Fibroblast of upper back skin (primary cell): ENCODE measurements at places on chromosomes 3 and 15.
A peak's percentile ranks its signal among the peaks of the same experiment; 100 is the strongest.

DNA sequence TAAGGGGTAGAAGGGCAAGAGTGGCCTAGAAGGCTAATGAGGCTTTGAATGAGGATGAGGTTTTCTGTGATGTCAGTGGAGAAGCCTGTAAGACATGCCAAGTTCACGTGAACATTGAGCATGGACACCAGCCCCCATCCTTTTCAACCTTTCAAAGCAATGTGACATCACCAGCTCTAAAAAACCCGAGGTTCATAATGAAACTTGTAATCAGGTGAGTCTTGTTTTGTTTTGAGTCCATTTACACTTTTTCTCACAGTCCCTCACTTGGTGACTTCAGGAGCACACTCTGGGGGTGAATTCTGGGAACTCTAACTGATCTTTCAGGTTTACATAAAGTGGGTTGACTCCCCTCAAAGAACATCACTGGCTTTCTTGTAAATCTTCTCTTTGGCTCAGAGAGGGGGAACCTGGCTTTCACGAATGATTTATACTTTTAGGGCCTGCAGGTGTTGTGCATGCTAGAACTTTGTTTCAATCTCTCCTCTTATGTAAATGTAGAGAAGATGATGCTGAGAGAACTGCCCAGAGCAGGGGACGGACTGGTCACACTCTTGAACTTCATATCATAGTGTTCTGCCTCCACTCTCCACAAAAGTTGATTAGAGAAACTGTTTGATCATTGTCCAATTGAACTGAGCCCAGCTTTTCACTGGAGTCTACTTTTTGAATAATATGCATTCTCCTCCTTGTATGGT is 224.7 kb upstream of the SATB1 start:
- no peak for DNase-seq

DNA sequence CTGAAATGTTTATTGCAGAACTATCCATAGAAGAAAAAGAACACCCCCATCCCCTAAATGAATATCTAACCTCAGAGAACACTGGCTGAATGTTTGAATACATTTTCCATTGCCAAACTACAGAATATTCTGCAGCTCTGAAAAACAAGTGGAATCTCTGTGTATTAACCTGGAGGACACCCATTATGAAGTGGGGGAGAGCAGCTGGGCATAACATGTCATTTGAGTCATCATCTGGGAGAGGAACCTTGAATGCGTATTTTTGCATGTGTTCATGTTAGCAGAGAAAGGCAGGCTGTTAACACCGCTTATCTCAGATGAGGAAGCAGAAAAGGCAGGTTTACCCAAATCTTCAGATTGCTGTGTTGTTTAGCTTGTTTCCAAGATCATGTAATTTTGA is 31.5 kb downstream of the ESYT3 start:
- peak; percentile 36 for DNase-seq

DNA sequence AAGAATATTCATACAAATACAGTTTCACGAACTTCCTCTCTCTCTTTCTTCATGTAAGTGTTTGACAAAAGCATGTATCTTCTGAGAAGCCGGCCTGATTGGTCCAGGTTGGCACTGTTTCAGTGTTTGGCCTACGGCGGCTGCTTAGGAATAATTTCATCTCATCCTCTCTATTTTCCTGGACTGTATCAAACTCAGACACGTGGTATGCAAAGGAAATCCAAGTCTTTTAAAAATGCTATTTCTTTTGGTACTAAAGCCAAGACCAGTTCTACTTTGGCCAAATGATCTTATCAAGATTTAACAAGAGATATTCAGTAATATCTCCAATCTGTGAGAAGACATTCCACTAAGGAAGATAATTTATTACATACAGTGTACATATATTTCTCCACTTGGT is 152.8 kb downstream of the TIGIT start:
- DNase-seq, result no peak

DNA sequence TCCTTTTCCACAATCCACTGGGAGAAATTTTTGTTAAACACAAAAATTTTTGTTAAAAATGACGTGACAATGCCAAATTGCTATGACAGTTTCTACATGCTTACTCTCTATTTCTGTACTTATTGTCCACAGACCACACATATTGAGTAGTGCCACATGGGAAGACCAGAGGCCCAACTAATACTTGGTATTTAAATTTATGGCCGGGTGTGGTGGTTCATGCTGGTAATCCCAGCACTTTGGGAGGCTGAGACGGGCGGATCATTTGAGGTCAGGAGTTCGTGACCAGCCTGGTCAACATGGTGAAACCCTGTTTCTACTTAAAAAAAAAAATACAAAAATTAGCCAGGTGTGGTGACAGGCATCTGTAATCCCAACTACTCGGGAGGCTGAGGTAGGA is 20.3 kb downstream of the ZBTB11 start:
- no peak for DNase-seq

GRCh38 chr3:112048911-112049310 is 14.4 kb downstream of the TMPRSS7 start:
- no peak for DNase-seq

GRCh38 chr15:23397779-23398178 is 43.2 kb downstream of the GOLGA8S start:
- no peak for DNase-seq

- no peak for DNase-seq
Observed at GRCh38 chr15:71660501-71660900, 149.9 kb upstream of the NR2E3 start.

GRCh38 chr15:34818526-34818925 is 23.2 kb upstream of the ACTC1 start:
- DNase-seq, result peak; percentile 30

GRCh38 chr15:85419161-85419560 is 38.8 kb downstream of the AKAP13 start:
- DNase-seq, result no peak

DNA sequence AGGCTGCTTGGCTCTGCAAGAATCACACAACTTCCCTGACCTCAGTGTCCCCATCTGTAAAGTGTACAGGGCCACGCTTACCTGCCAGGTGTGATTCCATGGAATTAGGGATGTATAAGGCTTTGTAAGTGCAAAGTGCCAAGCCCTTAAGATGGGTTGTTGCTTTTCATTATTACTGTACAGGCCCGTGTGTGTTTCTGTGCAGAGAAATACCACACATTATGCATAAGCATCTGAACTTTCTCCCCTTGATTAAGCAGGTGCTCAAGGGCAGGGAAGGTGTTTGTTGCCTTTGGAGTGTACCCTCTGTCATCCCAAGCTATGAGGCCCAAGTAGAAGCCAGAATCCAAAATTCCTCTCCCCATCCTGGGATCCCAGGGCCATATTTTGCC is 13.6 kb upstream of the HRH1 start:
- no peak for DNase-seq

- DNase-seq, result no peak
Observed at GRCh38 chr3:4458961-4459360, 8.1 kb downstream of the SUMF1 start.

DNA sequence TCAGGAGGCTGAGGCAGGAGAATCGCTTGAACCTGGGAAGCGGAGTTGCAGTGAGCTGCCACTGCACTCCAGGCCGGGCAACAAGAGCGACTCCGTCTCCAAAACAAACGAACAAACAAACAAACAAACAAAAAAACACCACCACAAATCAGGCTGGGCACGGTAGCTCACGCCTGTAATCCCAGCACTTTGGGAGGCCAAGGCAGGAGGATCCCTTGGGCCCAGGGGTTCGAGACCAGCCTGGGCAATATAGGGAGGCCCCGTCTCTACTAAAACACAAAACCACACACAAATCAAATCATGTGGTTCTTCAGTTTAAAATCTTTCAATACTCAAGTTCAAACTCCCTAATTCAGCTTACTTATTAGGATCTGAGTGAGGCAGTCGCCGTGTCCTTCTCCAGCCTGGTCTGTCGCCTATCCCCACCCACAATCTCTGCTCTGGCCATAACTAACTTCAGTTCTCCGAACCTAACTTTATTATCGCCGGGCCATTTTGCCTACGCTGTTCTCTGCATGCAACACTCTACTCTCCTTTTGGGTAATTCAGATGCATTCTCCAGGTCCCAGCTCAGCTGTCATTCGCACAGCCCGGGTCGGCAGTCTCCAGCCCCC is 660 bp upstream of the RTF1 start:
- DNase-seq, result no peak

GRCh38 chr3:46626039-46626438 is 13.7 kb downstream of the FAM240A start:
- DNase-seq, result no peak

- peak; percentile 41 for DNase-seq
Observed at GRCh38 chr3:168847291-168847883, 751.7 kb upstream of the GOLIM4 start.

DNA sequence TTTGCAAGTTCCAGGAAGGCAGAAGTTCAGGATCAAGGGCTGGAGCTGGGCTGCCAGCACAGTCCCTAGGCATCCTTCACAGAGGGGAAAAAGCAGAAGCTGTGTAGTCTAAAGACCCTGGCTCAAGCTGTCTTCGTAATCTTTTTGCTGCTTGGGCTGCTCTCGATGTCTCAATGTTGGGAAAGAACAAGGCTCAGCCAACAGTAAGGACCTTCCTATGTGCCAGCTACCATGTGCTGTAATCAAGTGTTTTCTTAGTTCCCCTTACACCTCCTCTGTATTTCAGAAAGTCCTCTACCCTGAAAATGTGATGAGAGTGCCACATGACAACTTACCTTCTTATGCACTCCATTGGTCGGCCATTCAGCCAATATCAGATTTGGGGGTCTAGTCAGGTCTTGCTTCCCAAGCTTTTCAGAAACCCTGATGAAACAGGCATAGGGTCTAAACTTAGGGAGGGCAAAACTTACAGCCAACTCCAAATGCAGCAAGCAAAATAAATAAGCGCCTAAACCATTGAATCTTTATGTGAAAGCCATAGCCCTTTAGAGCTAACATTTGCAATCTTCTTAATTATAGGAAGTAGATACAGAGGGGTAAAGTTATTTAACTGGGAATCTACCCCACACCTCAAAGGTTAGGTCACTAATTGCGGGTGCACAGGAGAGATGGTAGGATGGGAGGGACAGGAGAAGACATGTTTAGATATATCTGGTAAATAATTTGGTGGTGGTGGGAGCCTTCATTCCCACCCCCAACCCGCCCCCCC is 1.2 kb upstream of the EDEM1 start:
- no peak for DNase-seq

DNA sequence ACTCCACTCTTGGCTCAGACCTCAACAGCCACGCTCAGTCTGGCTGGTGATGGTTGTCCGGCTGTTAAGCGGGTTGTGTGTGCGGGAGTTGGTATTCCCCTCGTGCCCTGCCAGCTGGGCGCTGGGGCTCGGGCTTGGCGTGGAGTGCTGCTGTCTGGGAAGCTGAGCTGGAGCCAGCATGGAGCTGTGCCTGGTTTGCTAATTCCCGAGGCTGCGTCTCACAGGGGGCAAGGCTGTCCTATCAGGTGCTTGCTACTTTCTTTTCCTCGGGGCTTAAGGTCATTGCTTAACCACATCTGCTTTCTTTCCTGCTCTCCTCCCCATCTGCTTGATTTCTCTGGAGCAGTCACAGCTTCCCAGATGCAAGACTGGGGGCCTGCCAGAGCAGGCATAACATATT is 29.9 kb downstream of the PDIA5 start:
- peak; percentile 69 for DNase-seq

- DNase-seq, result no peak
Observed at GRCh38 chr3:26422415-26422814, 200.2 kb upstream of the LRRC3B start.

DNA sequence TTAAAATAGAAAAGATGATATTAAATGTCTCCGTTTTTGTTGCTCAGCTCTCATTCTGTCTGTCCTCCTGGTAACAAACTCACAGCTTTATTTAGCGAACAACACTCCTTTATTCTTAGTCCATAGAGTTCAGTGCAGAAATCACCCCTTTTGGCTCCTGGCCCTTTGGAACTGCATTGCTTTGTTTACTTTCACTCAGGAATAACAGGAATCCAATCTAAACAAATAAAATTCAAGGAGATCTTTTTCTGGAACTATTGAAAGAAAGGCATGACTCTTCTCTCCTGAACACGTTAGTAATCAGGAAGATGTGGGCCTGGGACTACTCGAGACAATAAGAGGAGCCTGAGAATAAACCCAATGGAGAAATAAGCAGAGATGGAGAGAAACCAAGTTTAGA is 409.2 kb downstream of the DIPK2A start:
- DNase-seq, result no peak

DNA sequence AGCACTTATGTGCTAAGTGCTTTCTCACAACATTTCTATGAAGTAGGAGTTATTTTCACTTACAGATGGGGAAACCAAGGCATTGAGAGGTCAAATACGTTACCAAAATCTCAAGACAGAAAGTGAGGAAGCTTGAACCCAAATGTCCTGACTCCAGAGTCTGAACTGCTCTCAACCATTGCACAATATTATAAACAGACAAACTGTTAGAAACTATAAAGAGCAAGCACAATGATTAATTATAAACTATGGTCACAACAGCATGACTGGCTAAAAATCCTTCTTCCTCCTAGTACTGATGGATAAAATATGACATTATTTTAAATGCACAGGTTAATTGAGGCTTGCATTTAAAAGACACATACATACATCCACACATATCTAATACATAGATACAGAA is 77.9 kb upstream of the ASB14 start:
- DNase-seq, result no peak

- no peak for DNase-seq
Observed at GRCh38 chr15:26806151-26806550, 33.3 kb upstream of the GABRB3 start.

DNA sequence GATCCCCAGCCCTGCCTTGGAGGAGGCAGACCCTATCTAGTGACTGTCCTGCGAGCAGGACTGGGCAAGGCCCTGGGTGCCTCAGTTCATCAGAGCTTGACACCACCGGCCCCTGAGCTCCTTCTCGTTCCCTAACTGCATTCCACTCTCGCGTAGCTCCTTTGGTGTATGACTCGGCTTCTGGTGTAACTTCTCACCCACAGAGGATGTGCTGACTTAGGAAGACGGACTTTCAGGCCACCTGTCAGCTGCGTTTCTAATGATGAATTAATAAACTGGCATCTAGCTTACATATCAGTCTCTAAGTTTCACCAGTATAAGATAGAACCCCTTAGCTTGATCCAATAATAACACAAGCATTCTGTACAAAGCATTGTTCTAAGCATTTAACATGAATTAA is 17.5 kb downstream of the ABCF3 start:
- no peak for DNase-seq

DNA sequence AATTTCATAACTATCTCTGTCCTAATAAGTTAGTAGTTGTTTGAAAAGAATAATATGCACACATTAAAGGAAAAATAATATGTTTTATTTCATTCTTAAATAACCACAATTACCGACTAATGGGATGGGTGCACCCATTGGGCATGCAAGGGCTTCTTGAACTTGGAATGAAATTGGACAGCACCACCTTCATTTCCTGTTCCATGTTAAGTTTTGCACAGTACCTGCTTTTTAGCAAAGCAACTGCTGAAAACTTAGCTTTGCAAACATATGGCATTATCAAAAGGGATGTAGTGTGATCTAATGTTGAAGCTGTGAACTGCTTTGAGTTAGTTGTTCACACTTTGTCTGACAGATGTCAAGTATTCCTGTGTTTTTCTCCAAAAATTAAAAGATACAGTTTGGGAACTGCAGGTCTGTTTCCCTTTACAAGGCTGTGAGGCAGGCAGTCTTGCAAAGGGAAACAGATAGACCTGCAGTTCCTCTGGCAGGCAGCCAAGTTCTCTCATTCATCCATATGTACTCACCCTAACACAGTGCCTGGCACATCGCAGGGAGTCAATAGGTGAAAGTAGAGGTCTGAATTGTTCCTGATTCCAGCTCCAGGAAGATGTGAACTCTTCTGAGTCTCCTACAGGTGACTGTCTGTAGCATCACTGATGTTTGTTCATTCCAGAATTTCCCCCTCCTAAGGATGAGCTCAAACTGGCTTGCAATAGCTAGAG is 64.3 kb upstream of the GOLGA8B start:
- DNase-seq, result no peak

- DNase-seq, result no peak
Observed at GRCh38 chr3:72353236-72354128, 494.8 kb downstream of the SHQ1 start.
